ENCODE measurements at places on chromosomes 1 and 21.
A peak's percentile ranks its signal among the peaks of the same experiment; 100 is the strongest.

DNA sequence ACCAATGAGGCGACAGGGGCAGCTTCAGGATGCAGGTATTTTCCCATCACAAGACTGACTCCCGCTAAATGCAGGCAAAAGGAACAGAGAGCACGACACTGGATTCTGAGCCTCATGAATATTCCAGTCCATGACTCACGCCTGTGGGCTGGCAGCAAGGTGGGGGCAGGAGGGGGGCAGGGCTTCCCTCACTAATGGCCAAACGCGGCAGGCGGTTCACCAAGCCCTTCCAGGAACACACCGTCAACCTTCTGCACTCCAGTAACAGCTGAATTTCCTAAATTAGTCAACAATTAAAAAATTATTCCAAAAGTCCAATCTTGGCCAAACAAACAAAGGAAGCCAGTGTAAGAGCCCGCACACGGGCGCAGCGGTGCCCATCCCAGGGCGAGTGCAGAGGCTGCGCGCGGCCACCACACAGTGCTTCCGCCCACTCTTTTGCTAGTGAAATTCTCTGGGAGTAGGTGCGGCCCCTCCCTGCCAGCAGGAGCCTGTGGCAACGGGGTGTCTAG lies 12.5 kb upstream of the GPR153 start:
- no peak for DNase-seq

- no peak for DNase-seq
Measured at GRCh38 chr21:17526776-17527175, 13.9 kb downstream of the CXADR start.

GRCh38 chr1:236457775-236458174 lies 63.7 kb downstream of the EDARADD start:
- DNase-seq: no peak

DNA sequence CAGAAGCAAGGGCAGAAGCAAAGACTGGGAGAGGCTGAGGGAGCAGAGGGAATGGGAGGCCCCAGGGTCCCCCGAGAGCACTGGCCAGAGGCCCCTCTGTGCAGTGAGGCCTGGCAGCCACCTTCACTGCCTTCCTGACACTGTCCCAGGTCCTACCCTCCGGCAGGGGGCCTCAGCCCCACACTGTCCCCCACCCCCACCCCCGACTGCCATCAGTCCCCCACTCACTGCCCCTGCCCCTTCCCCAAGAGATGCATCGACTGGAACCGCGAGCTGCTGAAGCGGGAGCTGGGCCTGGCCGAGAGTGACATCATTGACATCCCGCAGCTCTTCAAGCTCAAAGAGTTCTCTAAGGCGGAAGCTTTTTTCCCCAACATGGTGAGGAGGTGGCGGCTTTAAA lies 13.0 kb upstream of the PADI6 start:
- DNase-seq: no peak

GRCh38 chr1:82464362-82465001 lies 663.7 kb downstream of the ADGRL2 start:
- no peak for DNase-seq

DNA sequence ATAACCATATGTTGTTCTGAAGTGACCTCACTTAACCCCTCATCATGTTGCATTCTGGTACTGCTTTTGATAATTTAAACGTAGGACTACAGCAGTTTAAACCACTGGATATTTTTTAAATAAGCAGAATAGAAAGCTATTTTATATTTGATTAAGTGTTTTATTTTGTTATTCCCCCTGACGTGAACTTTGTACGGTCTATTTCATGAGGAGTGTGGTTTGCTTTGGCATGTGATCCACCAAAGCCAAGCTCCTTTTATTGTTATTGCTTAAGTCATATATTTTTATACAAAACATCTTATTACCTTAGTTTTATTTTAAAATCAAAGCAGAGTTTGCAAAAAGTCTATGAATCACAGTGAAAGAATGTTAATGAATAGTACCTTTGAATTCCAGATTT lies 101.4 kb upstream of the L1TD1 start:
- no peak for DNase-seq

- DNase-seq: no peak
Measured at GRCh38 chr21:41888749-41889376, 9.7 kb upstream of the PRDM15 start.

- no peak for DNase-seq
Measured at GRCh38 chr1:101444381-101444780, 207.6 kb downstream of the S1PR1 start.

- DNase-seq: no peak
Measured at GRCh38 chr1:224489534-224490365, 55.2 kb upstream of the WDR26 start.

DNA sequence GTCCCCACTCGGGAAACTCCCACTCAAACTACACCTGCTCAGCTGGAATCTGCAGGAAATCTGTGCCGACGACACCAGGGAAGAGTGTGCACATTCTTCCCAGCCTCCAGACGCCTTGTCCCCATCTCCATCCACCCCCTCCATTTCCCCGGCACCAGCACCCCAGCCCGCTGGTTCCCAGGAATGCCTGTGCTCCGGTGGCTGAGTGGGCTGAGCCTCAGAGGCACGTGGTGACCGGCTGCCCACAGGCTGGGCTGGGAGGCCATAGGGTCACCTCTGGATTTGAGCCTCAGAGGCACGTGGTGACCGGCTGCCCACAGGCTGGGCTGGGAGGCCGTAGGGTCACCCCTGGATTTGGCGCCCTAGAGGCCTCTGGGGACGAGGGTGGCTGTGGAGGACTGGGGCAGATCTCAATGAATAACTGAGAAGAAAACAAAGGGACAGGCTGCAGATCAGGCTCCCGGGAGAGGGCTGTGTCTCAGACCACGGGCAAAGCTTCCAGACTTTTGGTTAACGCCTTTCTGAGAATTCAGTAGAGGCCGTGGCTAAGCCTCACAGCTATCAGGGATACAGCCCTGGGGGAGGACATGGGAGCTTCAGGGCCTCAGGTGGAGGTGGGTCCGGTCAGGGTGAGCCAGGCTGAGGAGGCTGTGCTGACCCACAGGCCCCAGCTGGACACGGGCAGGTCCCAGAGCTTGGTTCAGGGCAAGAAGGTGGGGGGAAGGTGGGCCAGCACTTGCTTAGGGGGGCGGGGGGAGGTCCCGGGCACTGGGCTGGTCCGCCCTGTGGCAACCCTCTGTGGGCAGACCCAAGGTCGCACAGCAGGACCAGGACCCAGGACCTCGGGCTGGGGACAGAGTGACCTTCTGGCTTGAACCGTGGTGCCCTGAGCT lies 17.3 kb upstream of the TTLL10 start:
- DNase-seq: no peak

GRCh38 chr1:36609241-36610027 lies 126.7 kb upstream of the CSF3R start:
- DNase-seq: no peak

DNA sequence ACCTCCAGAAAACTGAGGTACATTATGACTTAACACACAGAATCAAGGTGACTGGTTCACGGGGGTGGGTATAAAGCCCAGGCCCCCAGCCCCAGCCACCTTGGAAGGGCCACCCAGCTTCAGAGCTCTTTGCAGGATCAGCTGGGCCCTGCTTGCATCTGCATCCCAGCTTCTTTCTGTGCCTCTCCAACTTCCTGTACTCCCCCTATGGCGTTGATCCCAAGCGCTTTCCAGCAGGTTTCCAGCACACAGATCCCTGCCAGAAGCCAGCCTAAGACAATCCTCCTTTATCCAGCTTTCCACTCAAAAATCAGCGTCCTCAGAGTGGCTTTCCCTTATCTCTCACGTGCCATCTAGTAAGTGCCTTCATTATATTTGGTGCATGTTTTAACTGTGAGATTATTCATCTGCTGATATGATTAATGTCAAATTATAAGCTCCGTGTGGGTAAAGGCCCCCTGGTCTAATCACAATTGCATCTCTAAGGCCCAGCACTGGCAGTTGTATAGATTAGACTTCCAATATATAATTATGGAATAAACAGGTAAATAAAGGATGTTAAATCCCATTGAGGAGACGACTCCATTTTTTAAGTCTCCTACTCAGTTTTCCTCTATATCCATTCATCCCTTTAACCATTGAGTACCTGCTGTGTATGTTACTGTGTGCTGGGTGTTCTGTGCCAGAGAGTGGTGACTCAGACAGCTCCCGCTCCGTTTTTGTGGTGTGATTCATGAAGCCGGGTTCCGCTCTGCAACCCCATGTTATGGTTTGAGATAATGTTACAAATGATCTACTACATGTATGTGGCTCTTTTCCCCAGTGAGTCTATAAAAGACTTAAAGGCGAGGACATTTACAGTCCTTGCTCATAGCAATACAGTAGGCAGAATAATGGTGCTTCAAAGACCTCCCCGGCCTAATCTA lies 387.6 kb downstream of the PCP4 start:
- peak; percentile 75 for DNase-seq

DNA sequence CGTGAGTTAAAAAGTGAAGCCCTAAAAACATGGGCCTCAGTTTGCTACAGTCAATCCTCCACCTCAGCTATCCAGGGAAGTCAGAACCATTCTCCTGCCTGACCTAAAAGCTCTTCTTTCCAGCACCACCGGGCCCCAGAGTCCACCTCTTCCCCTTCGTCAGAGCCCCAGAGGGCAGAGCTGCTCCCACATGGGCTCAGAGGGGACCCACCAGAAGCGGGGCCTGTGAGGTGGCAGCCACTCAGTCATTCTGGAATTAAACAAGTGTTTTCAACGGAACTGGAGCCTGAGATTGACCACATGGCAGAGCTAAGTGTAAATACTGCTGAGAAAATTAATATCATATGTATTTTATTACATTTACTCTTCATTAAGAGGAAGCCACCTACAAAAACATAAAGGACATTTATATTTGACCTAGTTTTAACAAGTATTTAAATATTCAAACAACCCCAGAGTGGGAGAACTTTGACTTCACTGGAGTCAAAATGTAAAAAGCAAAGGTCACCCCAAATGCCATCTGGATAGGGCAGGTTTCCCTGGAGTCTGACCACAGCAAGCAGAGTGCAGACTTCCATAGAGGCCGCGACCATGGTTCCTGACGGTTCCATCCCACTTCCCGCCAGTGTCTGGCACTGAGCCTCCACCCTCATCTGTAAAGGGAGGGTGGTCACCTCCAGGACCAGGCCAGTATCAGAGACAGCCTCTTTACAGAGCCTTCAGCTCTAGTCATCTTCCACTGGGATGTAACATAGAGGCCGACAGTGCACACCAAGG lies 1.8 kb downstream of the SUMO3 start:
- DNase-seq: no peak

DNA sequence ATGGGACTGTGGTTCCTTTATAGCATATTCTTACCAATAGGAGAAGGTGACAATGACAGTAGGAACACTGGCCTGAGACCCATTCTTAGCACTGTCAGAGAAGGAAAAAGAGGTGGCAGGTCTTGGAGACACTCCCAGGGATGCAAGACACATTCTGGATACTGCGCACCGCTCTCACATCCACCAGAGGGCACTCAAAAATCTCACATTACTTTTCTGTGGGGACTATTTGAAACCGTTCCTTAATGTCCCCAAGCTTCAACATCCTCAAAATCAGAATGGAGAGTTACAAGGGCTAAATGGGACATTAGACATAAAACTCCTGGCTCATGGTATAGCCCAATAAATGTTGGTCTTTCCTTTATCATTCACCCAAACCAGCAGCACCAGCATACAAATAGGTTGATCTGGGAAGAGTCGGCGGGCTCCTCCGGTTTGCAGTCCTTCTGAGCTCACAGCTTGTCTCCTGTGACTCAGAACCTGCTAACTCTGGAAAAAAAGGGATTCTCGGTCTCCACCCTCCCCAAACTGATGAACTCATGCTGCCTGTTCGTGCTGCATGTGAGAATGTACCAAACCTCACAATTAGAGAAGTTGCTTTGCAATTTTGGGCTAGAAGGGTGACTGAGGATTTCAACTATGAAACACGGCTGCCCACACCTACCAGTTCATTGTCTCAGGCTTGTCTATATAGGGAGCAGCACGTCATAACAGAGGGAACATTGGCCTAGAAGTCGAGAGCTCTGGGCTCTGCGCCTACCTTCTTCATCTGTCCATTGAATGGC lies 40.2 kb downstream of the IL12RB2 start:
- peak; percentile 45 for DNase-seq

DNA sequence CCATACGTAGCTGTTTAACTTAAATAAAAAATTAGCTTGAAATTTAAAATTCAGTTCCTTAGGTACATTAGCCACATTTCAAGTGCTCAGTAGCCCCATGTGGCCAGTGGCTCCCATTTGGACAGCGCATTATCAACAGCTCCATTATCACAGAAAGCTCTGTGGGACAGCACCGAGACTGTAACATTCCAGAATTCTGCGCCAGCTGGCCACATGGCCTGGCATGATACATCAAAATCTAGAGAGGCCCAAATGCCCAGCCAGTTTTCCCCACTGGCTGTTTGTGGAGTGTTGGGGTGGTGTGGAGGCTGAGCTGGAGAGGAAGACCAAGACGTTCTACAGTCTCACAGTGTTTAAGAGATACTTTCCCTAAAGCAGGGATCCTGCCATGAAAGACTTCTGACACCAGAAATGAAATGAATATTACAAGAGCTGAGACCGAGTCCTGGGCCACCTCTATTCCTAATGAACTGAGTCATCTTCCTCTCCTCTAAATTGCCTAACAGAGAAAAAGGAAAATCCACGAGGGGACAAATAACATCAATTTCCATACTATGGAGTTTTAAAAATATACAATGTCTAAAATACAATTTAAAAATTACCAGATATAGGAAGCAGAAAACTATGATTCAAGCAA lies 27.3 kb upstream of the ACTA1 start:
- DNase-seq: no peak

DNA sequence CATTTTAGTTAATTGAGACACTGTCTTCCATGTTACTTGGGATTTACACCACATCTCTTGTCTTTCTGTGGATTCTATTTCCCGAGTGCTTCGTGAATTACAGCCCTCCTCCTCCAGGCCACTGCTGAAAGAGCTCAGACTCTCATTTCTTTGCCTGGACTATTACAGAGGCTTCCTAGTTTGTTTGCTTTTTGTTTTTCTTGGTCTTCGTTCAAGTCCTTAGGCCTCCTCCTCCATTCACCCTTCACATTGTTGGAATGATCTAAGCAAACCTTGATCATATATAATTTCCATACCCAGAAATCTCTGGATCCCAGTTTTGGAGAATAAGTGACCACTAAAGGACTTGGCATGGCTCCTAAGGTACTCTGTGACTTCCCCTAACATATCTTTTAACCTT lies 94.1 kb downstream of the CNIH3 start:
- DNase-seq: no peak

- no peak for DNase-seq
Measured at GRCh38 chr1:101044749-101045148, 19.2 kb upstream of the DPH5 start.

DNA sequence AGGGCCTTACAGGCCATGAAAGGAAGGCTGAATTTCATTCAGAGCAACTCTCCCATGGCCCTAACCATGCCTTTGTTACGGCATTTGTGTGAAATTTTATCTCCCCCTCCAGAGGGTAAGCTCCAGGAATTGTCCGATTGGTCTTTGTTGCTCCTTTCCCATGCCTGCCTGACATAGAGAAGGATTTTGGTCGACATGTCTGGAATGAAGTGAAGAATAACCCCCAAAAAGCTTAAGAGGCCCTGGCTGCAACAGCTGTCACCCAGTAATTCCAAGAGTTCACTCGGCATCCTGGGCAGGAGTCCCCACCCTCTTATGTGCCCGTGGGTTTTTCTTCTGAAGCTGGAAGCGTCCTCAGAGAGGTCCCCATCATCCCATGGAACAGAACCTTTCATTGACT lies 20.6 kb downstream of the CDA start:
- no peak for DNase-seq
